ENCODE measurements at places on chromosomes 16 and 17.

DNA sequence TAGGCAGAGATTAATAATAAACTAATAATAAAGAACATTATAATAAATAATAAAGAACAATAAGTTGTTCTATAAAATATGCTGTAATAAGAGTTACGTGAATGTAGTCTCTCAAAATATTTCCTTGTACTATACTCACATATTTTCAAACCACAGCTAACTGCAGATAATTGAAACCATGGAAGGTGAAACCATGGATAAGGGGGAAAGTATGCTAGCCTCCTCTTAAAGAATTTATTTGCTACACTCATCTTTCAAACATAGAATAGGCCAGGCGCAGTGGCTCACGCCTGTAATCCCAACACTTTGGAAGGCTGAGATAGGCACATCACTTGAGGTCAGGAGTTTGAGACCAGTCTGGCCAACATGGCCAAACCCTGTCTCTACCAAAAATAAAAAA, 18.5 kb downstream of the CYTH1 start:
- no peak for DNase-seq

- DNase-seq: peak; percentile 76
These were observed 22.9 kb downstream of the SOCS1 start for GRCh38 chr16:11232852-11233726.

DNA sequence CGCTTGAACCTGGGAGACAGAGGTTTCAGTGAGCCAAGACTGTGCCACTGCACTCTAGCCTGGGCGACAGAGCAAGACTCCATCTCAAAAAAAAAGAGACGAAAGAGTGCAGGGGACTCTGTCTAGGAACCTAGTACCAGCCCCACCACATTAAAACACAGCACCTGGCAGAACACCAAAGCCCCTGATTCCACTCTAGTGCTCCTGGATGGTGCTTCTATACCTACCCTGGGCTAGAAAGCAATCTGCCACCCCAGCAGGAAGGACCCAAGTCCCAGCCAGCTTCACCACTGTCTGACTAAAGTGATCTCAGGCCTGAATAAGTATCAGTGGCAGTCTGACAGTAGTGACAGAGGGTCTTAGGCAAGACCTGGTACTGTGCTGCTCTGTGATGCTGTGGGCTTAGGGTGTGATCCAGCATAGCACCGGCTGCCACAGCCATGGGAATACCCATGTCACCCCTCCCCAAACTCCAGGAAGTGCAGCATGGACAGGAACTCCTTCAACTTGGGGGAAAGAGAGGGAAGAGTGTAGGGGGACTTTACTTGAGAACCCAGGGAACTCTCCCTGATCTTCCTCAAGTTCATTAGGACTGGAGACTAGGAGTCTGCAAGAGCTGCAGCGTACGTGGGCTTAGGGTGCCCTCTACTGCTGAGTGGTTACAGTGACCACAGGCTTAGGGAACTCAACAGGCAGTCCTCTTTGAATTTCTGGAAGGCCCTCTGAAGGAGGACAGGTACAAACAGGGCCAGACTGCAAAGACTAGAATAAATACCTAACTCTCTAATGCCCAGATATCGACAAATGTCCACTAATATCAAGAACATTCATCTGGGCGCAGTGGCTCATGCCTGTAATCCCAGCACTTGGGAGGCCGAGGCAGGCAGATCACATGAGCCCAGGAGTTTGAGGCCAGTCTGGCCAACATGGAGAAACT, 30.0 kb upstream of the RNF43 start:
- DNase-seq: peak; percentile 97

DNA sequence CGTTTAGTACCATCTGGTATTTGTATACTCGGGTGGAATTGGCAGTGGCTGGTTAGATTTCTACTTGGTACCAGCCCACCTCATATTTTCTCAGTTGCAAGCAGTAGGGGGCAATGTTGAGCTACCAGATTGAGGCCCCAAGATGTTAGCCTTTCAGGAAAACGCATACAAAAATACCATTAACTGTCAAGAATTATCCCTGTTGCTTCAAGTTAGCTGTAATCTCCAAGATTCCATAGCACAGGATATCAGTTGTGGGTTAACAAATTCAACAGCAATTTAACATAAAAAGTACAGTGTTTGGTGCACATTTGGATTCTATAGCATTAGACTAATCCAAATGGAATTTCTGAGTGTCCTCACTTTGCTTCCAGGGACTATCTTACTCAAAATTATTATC, 188.2 kb downstream of the FTO start:
- DNase-seq: peak; percentile 81

DNA sequence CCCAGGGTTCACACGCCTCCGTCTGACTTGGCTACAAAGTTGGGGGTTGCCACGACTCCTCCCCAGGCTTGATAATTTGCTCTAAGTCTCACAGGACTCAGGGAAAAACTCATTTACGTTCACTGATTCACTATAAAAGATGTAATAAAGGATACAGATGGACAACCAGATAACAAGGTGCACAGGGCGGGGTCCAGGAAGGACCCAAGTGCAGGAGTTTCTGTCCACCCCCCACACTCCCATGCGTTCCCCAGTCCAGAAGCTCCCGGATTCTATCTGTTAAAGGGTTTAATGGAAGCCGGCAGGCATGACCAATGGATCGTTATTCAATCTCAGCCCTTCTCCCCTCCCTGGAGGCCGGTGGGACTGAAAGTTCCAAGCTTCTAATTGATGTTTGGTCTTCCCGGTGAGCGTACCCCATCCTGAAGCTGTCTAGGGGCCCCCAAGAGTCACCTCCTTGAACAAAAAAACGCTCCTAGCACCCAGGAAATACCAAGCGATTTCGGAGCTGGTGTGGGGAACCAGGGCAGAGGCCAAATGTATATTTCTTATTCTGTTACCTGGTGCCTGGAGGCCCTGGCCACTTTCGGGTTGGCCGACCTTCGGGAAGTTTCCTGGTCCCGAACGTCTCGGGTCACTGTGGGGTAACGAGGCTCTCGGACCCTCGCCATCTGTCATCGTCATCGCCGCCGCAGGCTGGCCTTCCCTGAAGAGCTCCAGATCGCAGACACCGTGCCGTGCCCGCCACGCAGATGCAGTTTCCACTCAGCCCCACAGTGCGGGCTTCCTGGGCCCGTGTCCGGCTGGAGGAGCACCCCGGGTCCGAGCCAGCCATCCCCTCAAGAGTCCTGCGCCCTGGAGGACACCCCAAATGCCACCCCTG, 13.5 kb upstream of the METRNL start:
- peak; percentile 31 for DNase-seq

GRCh38 chr17:50642722-50643656, 8.3 kb downstream of the ABCC3 start:
- DNase-seq: peak; percentile 49

- no peak for DNase-seq
These were observed 109.7 kb upstream of the NUDT7 start for GRCh38 chr16:77612596-77612995.

- DNase-seq: no peak
These were observed 592.9 kb downstream of the MAF start for GRCh38 chr16:79007614-79008013.

- DNase-seq: no peak
These were observed 18.0 kb downstream of the TMEM114 start for GRCh38 chr16:8572063-8572918.

DNA sequence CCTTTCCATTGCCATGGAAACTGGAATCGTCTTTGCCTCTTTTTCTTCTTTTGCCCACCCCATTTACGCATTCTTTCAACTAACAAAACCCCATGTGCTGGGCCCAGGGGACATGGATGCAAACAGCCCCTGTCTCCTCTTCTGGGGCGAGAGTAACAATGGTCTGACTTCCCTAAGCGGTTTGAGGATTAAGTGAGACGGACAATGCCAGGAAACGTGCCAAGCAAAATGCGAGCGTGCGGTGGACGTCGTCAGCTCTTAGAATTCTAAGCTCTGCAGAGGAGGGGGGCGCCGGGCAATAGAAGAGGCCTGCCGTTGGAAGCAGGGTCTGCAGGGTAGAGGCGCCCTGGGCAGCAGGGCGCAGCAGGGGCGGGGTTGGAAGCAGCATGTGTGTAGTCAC, 42.4 kb upstream of the JPH3 start:
- no peak for DNase-seq

DNA sequence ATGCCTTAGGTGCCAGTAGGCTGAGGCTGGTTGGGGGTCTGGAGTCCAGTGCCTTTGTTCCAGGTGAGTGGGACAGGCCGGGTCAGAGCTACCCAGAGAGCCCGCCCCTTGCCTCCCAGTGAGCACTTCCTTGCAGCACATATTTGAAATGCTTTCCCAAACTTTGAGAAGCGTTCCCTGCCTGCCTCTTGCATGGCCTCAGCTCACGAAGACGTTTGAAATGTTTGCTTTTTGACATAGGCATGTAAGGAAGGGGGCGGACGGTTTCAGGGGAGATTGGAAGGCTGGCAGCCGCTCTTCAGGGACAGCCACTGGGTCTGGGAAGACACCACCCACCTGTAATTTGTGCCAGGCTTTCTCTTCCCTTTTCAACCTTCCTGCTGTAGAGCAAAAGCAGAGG, 5.1 kb upstream of the FOXL1 start:
- peak; percentile 88 for DNase-seq

DNA sequence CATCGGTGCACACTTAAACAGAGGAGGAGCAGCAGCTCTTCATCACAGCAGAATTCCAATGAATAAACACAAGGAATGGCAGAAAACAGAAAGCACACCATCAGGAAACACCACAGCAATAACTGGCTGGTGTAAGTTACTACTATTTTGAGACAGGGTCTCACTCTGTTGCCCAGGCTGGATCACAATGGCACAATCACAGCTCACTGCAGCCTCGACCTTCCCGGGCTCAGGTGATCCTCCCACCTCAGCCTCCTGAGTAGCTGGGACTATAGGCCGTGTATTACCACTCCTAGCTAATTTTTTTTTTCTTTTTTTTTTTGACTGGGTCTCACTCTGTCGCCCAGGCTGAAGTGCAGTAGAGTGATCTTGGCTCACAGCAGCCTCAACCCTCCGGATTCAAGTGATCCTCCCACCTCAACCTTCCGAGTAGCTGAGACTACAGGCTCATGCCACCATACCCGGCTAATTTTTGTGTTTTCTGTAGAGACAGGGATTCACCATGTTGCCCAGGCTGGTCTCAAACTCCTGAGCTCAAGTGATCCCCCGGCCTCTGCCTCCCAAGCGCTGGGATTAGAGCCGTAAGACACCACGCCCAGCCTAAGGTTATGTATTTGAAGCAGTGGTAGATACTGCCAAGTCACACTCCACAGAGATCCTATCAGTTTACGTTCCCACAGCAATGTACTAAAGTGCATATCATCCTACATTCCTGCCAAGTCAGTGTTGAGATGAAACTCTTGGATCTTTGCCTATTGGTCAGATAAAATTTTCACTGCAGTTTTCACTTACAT, 20.7 kb downstream of the TRAP1 start:
- no peak for DNase-seq

DNA sequence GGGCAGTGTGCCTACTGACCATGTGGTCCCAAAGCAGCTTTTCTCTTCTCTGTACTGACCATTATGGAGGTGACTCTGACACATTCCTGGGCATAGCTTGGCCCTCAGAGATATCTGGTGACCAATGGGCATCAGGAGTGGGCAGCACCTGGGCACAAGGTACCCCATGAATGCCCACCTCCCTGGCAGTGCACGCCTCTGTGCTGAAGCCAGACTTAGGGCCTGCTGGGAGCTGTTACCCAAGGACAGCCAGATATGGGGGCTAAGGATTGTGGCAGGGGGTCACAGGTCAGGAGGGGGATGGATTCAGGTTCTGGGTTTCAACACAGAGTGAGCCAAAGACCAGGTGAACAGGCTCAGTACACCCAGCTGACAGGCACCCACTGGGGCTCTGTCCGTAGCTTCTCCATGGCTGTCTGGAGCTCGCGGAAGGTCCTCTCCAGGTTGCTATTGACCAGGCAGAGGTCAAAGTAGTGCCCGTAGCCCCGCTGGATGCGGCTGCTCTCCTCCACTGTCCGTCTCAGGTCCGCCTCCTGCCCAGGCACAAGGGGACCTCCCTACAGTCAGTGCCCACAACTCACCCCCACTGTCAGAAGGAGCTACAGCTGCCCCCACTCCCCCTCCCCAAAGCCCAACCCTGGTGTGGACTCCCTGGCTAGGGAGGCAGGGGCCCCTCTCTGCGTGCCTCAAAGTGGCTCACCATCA, 29.7 kb downstream of the MPP2 start:
- DNase-seq: peak; percentile 32

DNA sequence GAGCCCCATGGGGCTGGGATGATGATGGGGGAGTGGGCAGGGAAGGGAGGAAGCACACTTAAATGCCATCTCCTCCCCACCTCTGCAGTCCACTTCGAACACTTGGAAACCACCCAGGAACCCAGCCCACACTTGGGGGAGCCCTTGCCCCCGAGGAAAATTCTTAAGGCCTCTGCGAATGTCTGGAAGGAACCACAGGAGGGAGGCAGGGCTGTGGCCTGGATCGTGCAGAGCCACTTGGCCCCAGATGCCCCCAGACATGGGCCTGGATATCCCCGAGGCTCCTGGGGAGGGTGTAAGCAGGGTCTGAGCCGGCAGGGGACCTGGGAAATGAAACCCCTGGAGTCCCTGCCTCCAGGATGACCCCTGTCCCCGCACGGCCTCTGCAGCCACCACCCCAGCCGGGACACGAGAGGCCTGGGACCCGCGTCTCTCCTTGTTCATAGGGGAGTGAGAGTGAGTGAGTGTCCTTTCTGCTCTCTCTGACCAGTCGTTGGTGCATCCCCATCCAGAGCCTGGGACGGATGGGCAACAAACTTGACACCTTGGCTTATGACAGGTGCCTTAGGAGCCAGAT, 11.8 kb upstream of the MTSS2 start:
- no peak for DNase-seq

DNA sequence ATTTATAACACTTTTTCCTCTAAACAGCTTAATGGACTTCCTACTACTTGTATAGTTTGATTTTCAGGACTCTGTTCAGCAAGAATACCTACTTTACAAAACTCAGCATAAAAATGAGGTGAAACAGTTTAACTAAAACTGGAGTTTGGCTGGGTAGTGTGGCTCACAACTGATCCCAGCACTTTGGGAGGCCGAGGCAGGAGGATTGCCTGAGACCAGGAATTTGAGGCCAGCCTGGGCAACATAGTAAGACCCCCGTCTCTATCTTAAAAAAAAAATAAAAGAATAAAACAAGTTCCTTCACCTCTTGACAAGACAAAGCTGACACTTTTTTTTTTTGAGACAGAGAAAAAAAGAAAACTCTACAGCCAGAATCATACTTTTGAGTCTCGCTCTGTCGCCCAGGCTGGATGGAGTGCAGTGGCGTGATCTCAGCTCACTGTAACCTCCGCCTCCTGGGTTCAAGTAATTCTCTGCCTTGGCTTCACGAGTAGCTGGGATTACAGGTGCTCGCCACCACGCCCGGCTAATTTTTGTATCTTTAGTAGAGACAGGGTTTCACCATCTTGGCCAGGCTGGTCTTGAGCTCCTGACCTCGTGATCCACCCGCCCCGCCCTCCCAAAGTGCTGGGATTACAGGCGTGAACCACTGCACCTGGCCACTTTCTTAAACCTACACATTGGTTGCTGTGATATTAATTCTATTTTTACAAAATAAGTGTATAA, 2.6 kb downstream of the PDF start:
- peak; percentile 21 for DNase-seq

DNA sequence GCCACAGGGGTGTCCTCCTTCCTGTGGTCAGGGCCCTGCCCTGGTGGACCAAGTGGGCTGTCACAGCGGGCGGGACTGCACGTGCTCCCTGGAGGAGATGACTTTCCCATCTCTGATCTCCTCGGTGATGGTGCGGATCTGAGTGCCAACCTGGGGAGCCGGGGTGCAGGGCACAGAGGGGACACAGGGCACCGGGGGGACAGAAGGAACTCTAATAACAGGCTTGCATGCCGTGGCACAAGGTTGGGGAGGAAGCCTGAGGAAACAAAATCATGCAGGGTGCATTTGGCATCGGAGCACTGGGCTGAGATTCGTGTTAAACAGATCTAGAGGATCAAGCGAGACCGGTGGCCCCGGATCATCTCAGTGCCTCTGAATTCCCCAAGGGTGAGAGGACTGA, 3.4 kb downstream of the KRT36 start:
- peak; percentile 45 for DNase-seq

GRCh38 chr17:76327696-76328095, 19.6 kb upstream of the QRICH2 start:
- no peak for DNase-seq

All from endodermal cell (in vitro differentiated cells).